ENCODE measurements at places on chromosomes 3 and 15.

DNA sequence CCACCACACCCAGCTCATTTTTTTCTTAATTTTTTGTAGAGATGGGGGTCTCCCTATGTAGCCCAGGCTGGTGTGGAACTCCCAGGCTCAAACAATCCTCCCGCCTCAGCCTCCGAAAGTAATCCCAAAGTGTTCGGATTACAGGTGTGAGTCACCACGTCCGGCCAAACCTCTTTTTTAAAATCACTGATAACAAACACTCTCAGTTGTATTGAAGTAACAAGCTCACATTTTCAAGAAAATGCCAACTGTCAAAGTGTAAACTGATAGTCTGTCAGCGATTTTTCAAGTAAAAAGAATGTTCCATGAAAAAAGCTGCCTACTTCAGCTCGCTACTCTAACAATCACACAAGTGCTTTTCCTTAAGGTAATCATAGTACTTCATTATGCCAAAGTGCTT is 33.4 kb downstream of the UBXN7 start:
- no peak for DNase-seq

DNA sequence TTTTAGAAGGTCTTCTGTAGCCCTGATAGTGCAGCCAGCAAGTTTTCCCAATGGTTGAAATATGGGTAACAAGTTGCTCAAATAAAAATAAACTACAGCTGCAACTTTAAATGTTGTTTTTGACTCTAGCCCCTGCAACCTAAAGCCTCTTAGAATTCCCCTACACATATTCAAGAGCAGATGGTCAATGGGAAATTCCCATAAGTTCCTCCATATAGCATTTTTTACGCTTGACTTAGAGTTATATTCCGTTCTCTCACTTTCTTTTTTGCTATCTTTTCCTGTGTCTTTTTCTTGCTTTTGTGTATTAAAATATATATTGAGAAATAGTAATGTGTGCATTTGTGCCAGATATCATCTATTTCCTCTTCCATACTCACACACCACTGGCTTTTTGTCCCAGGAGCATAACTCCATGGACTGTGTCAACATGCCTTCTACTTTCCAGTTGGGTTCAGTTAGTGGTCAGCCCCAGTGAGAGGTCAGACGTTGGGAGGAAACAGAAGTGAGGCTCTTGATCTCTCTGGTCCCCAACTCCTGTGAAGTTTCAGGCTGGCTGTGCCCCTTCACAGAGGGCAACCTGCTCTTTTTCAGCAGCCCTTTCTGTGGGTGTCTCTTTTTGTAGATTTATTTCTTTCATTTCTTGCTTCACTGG is 63.3 kb upstream of the TP63 start:
- no peak for DNase-seq

GRCh38 chr3:172918165-172918564 is 167.6 kb downstream of the ECT2 start:
- peak; percentile 3 for DNase-seq

- DNase-seq: peak; percentile 61
Measured at GRCh38 chr15:43292375-43293078, 25.8 kb upstream of the TGM5 start.

DNA sequence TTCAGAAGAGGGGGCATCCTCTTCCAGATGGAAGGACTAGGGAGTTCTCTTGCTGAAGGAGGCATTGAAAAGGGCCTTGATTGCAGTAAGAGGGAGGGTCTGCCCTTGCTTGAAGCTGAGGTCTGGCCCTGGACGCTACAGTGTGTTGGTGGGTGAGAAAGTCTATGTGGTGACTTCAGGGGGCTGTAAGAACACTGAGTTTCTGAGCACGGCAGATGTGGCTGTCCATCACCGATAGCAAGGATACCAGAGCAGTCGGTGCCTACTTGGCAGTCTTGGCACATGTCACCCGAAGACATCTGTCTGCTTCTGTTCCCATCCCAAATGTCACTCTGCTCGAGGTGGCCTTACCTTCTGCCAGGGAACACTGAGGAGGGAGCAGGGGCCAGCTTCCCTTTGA is 631.1 kb upstream of the CFAP20DC start:
- no peak for DNase-seq

Data from AG08396 (cell line).